CD14-positive monocyte (primary cell): ENCODE measurements at places on chromosomes 6 and 20. TPM values are rescaled to one million over a fixed set of nuclear protein-coding genes. Genes with fewer than 3 reads are reported as not detected.

The ZCCHC3 gene
- 4.5 TPM for polyA plus RNA-seq

The LPA gene
- not detected for polyA plus RNA-seq

GRCh38 chr6:146546443-146547043 is 2.9 kb downstream of the RAB32 start:
- peaks cover 54% of the 10 kb centered on the region for H3K4me1 ChIP-seq
- peak overlapping the region; percentile 99 for H3K27ac ChIP-seq
- H3K36me3 ChIP-seq: peaks cover 24% of the 10 kb centered on the region
- peak; percentile 73 for DNase-seq
- H3K27me3 ChIP-seq: no peaks in the 10 kb centered on the region

- H3K36me3 ChIP-seq: no peaks in the 10 kb centered on the region
- no peak overlapping the region for H3K4me3 ChIP-seq
- no peaks in the 10 kb centered on the region for H3K4me1 ChIP-seq
- no peaks in the 10 kb centered on the region for H3K27me3 ChIP-seq
- no peak for DNase-seq
Measured at GRCh38 chr6:112241820-112242429, 12.4 kb downstream of the LAMA4 start.

The ETV7 gene
- polyA plus RNA-seq: 1.5 and 5.3 TPM in 2 replicates

DNA sequence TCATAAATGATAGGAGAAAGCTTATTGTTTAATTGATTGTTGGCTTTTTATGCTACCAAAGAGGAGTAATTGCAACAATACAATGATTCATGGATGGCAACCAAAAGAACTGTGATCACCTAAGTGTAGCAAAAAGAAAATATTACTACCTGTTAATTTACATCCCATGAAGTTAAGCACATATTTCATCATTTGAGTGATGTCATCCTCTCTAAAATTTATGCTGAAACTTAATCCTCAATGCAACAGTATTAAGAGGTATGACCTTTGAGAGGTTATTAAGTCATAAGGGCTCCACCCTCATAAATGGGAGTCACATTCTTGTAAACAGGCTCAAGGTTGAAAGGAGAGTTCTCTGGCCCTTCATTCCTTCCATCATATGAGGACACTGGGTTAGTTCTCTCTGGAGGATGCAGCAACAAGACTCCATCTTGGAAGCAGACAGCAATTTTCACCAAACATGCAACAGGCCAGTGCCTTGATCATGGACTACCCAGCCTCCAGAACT is 190.6 kb upstream of the GRIK2 start:
- no peaks in the 10 kb centered on the region for H3K36me3 ChIP-seq
- no peak for DNase-seq
- H3K27ac ChIP-seq: no peak overlapping the region
- H3K4me1 ChIP-seq: no peaks in the 10 kb centered on the region
- no peaks in the 10 kb centered on the region for H3K27me3 ChIP-seq

- no peaks in the 10 kb centered on the region for H3K27me3 ChIP-seq
- no peak for DNase-seq
- no peak overlapping the region for H3K4me3 ChIP-seq
- H3K4me1 ChIP-seq: peaks cover 27% of the 10 kb centered on the region
- H3K36me3 ChIP-seq: peaks cover 18% of the 10 kb centered on the region
Measured at GRCh38 chr6:158684745-158685324, 35.0 kb downstream of the SYTL3 start.

DNA sequence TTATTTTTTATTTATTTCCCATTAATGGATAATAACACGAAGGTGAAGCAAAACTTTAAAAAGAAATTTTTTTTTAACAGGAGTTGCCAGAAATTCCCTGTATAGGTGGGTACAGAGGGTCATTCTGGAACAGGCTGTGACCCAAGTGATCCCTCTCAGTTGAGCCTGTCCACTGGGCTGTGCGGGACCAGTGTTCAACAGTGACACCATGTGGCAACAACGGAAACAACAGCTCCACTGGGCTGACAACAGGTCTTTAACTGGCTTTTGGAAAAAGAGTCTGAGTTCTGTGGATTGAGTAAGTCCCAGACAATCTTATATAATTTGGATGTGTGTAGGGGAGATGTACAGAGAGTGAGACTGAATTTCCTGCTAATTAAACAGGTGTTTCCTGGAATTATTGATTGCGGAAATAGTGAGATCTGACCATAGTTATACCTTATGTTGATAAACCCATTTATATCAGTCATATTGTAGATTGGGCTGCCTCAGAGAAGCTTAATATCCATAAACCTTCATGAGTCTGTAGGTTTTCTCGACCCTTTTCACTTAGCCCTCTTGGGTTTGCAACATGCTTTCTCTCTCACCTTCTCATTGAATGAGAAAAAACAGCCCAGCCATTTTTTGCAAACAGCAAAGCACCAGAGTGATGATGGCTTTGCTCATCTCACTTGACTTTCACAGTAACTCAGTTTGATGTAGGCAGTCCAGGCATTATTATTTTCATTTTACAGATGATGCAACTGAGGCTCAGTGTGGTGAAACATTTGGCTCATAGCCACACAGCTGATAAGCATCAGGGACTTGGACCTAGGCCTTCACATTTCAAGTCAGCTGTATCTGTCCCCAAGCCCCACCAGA is 17.5 kb downstream of the KIAA1755 start:
- no peak overlapping the region for H3K4me3 ChIP-seq
- peaks cover 14% of the 10 kb centered on the region for H3K4me1 ChIP-seq
- no peaks in the 10 kb centered on the region for H3K27me3 ChIP-seq

The PPIL1 gene
- 5.9 TPM for polyA plus RNA-seq

DNA sequence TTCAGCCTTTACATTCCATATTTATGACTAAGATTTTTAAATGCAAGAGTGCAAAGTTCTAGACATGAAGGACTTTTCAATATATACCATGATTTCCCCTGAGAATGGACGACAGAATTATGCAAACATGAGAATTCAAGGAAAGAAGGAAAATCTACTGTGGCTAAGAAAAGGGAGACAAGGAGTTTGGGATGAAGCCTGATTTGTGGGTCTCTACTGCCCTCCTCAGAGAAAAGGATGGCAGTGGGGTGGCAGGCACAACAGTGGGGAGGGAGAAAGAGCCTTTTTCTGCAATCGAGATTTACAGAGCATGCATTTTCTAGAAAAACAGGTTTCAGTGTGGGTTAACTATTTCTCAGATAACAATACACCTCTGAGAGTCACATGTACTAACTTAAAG is 466.9 kb upstream of the NRSN1 start:
- no peaks in the 10 kb centered on the region for H3K36me3 ChIP-seq
- no peak overlapping the region for H3K4me3 ChIP-seq
- no peaks in the 10 kb centered on the region for H3K4me1 ChIP-seq
- H3K27me3 ChIP-seq: no peaks in the 10 kb centered on the region
- DNase-seq: no peak

The MMP24 gene
- not detected for polyA plus RNA-seq

- no peaks in the 10 kb centered on the region for H3K4me1 ChIP-seq
- no peaks in the 10 kb centered on the region for H3K27me3 ChIP-seq
- no peak overlapping the region for H3K27ac ChIP-seq
- H3K36me3 ChIP-seq: no peaks in the 10 kb centered on the region
- no peak overlapping the region for H3K4me3 ChIP-seq
Measured at GRCh38 chr6:142359271-142359960, 57.6 kb downstream of the ADGRG6 start.

DNA sequence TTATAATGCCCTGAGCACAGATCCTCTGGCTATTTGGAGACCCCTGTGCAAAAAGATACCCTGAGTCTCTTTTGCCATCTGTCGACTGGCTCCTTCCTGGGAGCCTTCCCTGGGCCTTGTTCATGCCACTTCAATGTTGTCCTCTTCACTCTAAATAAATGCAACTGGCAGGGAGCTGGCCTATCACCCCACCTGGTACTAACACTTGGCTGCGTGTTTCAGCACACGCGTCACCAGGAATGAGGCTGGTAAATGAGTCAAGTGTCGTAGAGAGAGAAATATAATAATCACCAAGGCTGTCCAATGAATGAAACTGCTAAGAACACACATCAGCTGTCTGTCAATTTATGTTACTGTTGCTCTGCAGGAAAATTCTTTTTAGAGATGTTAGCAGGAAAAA is 374.6 kb upstream of the JARID2 start:
- H3K36me3 ChIP-seq: no peaks in the 10 kb centered on the region
- H3K27me3 ChIP-seq: no peaks in the 10 kb centered on the region
- no peak overlapping the region for H3K27ac ChIP-seq
- H3K4me1 ChIP-seq: peaks cover 64% of the 10 kb centered on the region

- peaks cover 30% of the 10 kb centered on the region for H3K4me1 ChIP-seq
Measured at GRCh38 chr6:118736440-118736839, 85.0 kb upstream of the CEP85L start.

The MCHR2 gene
- polyA plus RNA-seq: not detected

The MYMX gene
- 0.17 TPM in 1 of 2 replicates, not detected in the other for polyA plus RNA-seq

GRCh38 chr6:135458051-135458450 is 39.5 kb downstream of the AHI1 start:
- H3K27ac ChIP-seq: no peak overlapping the region
- no peak for DNase-seq
- no peaks in the 10 kb centered on the region for H3K27me3 ChIP-seq

DNA sequence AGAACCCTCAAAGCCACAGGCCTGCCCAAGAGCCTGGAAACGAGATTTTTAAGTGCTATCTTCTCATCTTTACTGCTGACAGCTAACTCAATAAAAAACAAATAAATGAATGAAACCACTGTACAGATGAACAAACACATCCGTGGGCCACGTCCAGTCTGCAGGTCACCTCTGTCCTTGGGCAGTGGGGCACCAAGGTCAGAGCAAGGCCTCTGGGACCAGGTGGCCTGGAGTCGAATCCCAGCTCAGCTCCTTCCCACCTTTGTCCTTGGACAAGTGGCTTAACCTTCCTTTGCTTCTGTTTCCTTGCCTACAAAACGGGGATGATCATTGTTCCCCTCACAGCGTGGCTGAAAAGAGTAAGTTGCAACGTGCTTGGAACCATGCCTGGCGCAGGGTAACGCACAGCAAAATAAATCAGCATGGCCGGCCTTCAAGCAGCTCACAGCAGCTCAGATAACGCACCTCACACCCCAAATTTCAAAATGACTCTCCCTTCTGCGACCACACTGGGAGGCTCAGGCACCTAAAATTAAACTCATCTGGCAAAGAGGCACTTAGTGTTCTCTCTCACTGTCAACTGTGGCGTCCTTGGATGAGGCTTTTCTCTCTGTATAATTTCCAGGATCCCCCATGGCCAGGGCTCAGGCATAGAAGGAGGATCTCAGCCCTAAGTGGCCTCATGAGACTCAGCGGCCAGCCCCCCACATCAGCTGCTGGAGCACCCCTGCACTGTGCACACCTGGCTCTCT is 35.7 kb downstream of the RRBP1 start:
- H3K27me3 ChIP-seq: no peaks in the 10 kb centered on the region
- no peak overlapping the region for H3K27ac ChIP-seq
- H3K4me3 ChIP-seq: no peak overlapping the region
- no peak for DNase-seq

The TMEM74B gene
- not detected for polyA plus RNA-seq

DNA sequence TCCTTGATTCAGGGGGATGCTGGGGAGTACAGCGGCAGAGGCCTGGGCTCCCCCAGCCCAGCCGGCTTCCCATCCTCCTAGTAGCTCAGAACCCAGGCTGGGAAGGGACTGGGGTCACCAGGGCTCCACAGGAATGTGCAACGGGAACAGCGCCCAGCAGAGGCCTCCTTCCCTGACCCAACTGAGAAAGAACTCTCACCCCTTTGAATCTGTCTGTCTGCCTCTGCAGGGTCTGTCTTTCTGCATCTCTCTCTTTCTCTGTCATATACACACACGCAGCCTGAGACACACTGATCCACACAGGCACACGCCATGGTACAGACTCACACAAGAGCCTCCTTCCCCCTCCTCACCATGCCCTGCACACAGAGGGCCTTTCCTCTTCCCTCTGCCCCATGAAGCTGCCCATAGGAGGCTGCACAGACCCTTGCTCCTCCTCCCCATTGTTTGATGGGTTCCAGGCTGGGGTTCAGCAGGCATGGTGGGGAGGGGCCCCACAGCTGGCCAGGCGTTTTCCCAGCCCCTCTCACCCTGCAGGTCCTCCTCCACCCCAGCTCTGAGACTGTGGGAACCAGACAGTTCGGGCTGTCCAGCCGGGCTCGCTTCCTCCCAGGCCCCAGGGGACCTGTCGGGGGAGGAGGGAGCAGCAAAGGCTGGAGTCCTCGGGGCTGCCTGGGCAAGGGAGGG is 2.8 kb downstream of the FOXS1 start:
- no peaks in the 10 kb centered on the region for H3K36me3 ChIP-seq
- H3K4me3 ChIP-seq: no peak overlapping the region
- H3K27me3 ChIP-seq: no peaks in the 10 kb centered on the region
- H3K27ac ChIP-seq: no peak overlapping the region
- peaks cover 22% of the 10 kb centered on the region for H3K4me1 ChIP-seq
- no peak for DNase-seq

GRCh38 chr6:15303162-15303919 is 57.5 kb downstream of the JARID2 start:
- no peak for DNase-seq
- no peak overlapping the region for H3K4me3 ChIP-seq
- no peaks in the 10 kb centered on the region for H3K36me3 ChIP-seq
- H3K4me1 ChIP-seq: peaks cover 92% of the 10 kb centered on the region
- H3K27me3 ChIP-seq: no peaks in the 10 kb centered on the region
- no peak overlapping the region for H3K27ac ChIP-seq

DNA sequence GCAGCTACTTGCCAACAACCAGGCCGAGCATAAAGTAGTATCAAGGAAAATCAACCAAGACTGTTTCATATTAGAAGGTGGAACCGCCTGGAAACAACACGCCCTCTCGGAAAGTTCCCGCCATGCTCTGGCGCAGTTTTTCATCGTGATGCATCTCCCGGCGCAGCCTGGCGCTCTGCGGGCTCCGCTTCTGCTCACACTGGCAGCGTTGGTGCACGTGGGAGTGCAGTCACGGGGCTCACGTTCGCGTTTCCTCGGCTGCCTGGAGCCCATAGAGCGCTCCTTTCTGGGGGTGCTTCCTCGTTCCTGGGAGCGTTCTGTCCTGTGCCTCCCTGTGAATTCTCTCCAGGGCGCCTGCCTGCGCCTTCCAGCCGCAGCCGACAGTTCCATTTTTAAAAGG is 227.3 kb downstream of the TBXT start:
- no peaks in the 10 kb centered on the region for H3K36me3 ChIP-seq
- H3K4me3 ChIP-seq: no peak overlapping the region
- H3K27me3 ChIP-seq: no peaks in the 10 kb centered on the region
- DNase-seq: no peak

The NINL gene
- polyA plus RNA-seq: 0.15 TPM
